Body of pancreas (tissue), 4 donors: ENCODE measurements at places on chromosomes 5 and 9. TPM values are rescaled to one million over a fixed set of nuclear protein-coding genes. Genes with fewer than 3 reads are reported as not detected.
A peak's percentile ranks its signal among the peaks of the same experiment; 100 is the strongest.

GRIA1 gene
- total RNA-seq, result 2.6 TPM

DNA sequence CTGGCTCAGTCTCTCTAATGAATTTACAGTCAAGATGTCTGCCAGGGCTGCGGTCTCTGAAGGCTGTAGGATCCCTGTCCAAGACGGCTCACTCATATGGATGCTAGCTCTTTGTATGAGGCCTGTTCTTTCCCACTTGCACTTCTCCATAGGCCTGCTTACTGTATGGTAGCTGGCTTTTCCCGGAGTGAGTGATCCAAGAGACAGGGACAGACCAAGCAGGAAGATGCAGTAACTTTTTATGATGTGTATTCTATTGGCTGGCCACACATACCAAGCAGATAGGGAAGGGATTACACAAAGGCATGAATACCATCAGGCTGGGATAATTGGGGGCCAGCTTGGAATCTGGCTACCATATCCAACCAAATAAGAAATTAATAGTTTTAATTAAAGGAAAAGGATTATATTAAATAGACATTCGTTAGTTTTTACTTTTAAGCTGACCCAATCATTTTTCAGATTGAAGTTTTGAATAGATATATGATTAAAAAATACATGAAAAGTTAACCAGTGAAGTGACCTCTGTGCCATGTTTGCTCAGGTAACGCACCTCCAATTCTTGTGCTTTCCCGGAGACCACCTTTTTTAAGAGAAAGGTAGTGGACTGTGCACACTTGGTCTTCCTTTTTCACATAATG, 20.6 kb downstream of the NSD1 start:
- no peak for DNase-seq

ANKHD1 gene
- 131 TPM for total RNA-seq

ZNF883 gene
- not detected for total RNA-seq

DNA sequence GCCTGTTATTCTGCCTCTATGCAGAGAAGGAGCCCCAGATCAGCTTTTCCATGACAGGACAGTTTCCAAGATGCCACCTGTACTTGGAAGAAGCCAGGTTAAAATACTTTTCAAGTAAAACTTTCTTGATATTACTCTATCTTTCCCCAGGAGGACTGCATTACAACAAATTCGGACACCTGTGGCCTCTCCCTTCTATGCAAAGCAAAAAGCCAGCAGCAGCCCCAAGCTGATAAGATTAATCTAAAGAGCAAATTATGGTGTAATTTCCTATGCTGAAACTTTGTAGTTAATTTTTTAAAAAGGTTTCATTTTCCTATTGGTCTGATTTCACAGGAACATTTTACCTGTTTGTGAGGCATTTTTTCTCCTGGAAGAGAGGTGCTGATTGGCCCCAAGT, 301 bp upstream of the IL4 start:
- no peak for DNase-seq

DNA sequence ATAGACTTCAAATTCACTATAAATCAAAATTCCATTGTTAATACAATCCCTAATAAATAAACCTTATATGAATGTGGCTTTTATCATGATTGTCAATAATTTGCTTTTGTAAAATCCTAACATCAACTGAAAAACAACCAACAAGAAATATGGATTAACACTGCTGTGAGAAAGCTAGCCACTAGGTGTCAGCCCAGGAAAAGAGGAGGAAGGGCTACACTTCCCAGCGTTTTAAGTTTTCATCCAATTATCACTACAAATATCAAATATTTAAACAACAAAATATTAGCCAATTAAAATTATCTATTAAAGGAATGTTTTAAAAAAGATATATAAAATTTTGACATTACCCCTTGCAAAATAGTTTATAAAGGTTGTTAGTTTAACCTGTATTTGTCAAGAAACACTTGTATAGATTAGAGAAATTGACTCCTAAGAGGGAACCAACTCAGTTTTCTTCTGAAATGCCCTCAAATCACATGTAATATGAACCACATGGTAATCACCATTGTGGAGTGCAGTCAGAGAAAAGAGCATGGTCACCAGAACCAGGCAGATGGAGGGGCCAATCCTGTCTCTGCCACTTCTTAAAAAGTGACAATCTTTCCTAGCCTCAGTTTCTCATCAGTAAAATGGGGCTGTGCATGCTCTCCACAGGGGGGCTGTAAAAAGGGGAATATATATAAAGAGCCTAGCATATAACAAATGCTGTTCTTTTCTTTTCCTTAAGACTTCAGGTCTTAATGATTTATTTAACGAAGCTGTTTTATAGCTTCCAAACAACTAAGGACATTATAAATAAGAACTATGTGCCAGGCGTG, 188.2 kb downstream of the CRB2 start:
- DNase-seq, result peak; percentile 16

DNA sequence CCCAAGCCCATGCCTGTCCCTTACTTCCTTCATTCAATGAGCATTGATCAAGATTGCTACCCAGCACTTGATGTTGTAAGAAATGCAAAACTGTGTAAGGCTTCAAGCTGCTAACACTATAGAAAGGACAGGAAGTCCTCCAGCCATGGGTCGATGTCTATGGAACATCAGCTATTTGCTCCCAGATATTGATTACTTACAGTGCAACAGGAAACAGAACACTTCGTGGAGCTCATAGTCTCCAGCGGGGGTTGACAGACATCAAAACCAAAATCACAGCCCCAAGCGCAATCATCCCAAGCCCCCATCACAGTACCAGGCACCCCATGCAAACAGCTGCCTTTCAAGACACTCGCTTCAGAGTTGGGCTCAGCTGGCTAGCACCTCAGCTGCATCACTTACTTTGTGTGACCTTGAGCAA, 26.8 kb upstream of the DUSP1 start:
- no peak for DNase-seq

- DNase-seq, result no peak
Measured at GRCh38 chr5:57303985-57304384, 130.1 kb downstream of the GPBP1 start.

DNA sequence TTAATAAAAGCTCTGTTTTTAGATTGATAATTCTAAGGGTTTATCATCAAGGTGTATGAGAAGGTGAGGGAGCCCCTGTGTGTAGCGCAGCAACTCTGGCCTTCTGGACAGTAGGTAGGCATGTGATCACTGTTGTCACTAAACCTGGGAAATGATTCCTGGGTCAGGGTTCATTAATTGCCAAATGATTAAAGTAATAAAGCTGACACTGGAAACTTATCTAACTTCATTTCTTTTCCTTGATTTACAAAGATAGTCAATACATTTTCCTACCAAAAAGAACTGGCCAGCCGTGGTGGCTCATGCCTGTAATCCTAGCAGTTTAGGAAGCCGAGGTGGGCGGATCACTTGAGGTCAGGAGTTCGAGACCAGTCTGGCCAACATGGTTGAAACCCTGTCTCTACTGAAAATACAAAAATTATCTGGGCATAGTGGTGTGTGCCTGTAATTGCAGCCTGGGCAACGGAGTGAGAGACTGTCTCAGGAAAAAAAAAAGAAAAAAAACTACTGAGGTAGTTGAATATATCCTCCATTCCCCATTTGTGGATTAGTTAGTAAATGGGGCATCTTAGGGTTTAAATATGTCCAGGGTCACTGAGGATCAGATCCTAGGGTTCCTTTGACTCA, 2.4 kb downstream of the EHMT1 start:
- no peak for DNase-seq

DNA sequence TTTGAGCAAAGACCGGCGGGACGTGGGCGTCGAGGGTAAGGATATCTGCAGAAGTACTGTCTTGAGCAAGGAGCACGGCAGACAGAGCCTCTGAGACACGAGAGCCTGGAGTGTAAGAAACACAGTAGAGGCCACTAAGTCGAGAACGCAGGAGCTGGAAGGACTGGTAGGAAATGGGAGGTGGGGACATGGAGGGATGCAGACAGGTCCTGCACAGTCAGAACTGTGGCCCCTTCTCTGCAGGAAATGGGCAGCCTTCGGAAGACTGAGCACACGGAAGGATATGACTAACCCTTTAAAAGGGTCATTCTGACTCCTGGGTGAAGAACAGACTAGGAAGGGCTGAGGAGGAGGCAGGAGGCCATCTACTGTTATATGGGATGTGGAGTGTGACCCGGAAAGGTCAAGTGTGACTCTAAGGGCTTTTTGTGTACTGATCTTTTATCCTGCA, 1.4 kb upstream of the CAMSAP1 start:
- no peak for DNase-seq

GRCh38 chr9:5857928-5858327, 25.0 kb upstream of the ERMP1 start:
- DNase-seq, result no peak

COL23A1 gene
- total RNA-seq, result not detected

DNA sequence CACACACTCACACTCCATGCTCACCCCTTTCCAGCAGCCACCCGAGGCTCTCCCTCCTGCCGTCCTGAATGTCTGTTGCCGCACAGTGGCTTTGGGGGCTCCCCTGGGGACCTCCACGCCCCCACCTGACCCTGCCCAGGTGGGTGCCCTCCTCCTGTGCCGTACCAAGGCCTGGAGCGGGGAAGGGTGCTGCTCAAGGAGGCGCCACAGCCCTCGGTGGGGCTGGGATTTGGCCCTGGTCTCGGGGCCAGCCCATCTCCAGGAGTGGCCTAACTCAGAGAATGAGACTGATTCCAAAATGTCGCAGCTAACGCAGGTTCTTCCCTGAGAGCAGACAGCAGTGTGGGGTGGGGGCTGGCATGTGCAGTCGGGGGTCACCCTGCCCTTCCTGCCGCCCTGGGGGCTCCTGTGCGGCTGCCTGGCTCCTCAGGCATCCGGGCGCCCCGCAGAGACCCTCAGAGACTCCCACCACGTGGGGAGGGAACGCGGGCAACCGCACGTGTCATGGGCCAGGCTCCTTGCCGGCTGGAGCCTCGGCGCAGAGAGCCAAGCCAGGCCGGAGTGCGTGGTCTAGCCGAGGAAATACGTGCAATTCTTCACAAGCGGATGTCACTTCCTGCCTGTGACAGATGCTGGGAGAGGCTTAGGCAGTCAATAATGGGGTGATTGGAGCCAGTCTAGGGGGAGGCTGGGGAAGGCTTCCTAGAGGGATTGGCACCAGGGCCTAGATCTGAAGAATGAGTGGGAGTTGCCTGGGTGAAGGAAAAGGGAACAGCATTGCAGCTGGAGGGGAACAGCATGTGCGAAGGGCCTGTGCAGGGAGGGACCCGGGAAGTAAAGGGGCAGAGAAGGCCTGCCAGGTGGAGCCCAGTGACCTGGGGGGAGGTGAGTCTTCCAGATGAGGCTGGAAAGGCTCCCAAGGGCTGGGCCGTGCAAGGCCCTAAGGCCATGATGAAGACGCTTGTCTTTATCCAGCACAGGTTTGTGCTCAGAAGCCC, 44.1 kb downstream of the C9orf50 start:
- DNase-seq, result peak; percentile 18

DNA sequence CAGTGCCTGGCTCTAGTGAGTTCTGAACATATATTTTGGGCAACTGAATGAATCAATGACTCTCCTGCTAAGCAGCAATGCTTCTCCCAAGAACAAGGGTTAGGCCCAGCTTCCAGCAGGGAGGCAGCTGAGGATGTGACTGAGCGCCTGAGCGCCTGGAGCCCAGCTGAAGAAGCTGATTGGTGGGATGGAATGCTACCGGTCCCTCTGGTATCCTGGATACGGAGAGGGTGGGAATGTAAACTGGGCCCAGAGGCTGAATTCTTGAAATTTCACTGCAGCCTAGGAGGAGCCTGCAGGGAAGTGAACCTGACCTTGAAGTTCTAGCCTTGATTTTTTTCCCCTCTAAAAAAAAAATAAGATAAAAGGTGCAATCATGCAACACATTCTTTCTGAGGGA, 43.2 kb downstream of the WWC1 start:
- no peak for DNase-seq

DNA sequence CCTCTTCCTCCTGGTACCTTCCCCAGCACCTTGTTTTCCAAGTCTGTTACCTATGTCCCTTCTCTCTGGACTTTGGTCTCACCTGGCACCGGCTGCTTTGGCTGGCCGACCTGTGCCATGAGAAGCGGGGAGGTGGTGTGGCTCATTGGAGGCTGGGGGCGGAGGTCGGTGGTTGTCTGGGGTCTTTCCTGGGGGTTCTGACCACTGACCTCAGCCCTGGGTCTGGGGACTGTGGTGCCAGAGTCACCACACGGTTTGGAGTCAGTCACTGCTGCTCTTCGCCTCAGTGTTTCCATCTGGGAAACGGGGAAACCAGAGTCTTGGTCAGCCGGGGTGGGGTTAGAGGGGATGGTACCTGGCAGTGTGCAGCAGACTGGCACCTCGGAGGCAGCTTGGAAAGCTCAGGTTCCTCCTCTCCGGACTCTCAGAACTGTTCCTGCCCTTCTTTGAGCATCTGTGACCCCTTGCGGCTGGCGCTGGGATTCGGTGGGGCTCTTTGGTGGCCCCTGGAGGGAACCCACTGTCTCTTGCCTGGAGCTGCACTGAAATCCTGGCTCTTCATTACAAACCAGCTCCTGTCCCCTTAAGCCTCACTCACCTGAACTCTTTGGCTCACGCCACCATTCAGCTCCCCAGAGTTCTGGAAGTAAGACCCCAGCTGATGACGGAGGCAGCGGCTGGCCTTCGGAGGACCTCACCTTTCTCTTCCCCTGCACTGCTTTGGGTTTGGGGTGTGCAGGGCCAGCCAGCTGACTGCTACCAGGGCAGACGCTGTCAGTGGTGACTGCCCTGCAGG, 4.1 kb upstream of the RXRA start:
- DNase-seq, result peak; percentile 51

PCDHB6 gene
- total RNA-seq, result 0.33 TPM

CD14 gene
- total RNA-seq, result 62.6 TPM

DNA sequence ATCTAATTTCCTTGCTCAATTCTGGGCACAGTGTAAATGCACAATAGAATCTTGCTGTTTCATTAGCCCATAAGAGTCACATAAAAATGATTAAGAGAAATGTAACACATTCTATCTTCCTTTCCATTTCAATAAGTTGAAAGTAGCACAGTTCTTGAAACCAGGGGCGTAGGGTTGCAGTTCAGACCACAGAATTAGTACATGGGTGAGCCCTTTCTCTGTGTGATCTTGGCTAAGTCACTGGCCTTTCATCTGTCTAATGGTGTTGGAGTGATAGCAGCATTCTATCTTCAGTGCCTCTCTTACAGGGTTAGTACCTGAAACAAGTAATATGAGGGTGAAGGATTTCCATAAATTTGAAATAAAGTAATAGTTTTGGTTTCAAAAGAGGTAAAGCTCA, 445.3 kb upstream of the ZNF462 start:
- DNase-seq, result no peak

DNA sequence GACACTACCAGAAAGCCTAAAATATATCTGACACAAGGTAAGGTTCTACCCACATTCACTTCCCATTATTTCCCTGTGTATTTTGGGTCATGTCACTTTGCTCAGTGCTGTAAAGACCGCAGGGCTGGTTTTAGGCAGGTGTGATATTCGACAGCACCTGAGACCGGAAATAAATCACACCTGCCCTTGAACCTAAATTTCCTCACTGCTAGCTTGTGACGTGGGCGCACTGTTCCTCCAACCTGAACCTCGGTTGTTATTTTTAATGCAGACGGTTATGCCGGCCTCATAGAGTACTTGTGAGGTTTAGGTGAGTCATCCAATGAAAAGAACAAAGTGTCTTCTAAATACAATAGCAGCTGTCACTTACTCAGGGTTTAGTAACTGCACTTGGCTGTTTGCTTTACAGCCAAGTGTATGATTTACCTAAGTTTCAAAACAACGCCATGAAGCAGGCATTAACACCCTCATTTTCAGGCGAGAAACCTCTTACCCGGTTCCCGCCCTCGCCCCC, 20.7 kb upstream of the ZNF782 start:
- peak; percentile 92 for DNase-seq

- no peak for DNase-seq
Measured at GRCh38 chr5:38728029-38728428, 117.8 kb upstream of the OSMR start.
